ENCODE measurements at places on chromosomes 2 and 18. TPM values are rescaled to one million over a fixed set of nuclear protein-coding genes. Genes with fewer than 3 reads are reported as not detected.

The PID1 gene
- 41.4 TPM for total RNA-seq

DNA sequence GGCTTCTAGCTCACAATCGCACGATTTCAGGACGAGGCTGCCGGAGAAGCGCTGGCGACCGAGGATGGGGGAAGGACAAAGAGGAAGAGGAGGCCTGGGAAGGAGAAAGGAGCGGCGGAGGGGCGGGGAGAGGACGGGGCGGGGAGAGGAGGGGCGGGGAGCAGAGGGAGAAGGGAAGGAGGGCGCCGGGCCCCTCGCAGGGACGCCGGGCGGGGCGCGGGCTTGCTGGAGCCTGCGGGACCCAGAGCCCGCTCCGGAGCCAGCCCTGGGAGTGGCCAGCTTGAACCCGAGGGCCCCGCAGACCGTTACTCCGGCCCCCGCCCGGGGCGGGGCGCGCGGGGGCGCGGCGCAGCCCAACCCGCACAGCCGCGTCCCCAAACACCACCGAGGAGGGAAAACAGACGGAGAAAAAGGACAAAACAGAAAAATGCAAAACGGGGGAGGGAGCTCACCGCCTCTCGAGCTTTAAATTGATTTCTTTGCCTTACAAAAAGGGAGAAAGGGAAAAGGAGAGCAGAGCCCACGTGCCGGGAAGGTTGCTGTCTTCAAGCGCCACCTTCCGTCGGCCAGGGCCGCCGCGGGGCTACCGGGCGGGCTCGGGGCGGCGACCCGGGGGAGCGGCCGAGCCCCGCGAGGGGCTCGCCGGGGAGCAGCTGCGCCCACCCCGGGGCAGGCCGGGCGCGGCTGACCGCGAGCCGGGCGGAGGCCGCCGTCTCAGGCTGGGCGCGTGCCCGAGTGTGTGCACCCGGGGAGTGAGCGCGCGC is 781 bp upstream of the SOX11 start:
- peak; percentile 97 for DNase-seq
- H3K27ac ChIP-seq = peak overlapping the region; percentile 89
- no peaks in the 10 kb centered on the region for H3K27me3 ChIP-seq

DNA sequence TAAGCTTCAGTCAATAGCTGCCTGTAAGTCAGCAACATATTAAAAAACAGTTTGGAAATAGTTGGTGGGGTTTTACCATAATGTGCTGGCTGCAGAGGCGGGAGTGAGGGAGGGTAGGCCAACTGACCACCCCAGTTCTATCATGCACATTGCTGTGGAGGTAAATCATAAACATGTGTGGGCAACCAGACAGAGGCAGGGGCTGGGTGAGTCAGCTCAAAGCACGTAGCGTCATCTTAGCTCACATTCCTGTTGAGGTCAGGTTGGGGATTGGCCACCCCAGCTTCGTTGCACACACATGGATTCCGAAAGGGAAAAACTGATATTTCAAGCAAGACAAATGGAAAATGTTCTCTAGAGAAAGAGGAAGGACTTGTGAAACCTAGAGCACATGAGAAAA is 19.5 kb downstream of the GPR45 start:
- no peaks in the 10 kb centered on the region for H3K27me3 ChIP-seq
- no peak overlapping the region for H3K27ac ChIP-seq
- no peak overlapping the region for H3K4me3 ChIP-seq

DNA sequence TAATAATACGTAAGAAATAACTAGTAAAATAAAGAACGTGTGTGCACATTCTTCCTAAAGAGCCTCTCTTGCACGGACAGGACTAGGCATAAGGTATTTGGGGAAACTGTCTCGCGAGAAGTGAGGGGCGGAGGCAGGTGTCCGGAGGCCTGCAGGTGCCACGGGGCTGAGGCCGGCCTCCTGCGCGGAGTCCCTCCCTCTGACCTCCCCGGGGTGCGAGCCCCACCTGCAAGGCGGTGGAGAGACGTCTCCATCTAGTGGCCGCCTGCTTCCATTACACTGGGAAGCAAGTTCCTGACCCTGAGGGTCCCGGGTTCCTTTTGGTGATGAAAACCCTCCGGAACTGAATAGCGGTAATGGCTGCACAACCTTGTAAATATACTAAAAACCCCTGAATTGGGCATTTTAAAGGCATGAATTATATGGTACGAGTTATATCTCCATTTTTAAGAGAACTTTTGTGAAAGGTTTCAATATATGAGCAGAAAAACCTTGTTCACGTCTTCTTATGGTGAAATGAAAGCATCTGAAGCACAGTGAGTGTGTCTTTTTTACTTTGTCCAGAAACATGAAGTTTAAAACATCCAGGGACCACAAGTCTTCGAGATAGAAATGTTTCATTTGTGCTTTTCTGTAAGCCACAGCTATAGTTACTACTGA is 35.5 kb upstream of the CTDP1 start:
- H3K36me3 ChIP-seq = no peaks in the 10 kb centered on the region
- no peak overlapping the region for H3K4me3 ChIP-seq
- H3K27ac ChIP-seq = no peak overlapping the region
- H3K4me1 ChIP-seq = peaks cover 16% of the 10 kb centered on the region

DNA sequence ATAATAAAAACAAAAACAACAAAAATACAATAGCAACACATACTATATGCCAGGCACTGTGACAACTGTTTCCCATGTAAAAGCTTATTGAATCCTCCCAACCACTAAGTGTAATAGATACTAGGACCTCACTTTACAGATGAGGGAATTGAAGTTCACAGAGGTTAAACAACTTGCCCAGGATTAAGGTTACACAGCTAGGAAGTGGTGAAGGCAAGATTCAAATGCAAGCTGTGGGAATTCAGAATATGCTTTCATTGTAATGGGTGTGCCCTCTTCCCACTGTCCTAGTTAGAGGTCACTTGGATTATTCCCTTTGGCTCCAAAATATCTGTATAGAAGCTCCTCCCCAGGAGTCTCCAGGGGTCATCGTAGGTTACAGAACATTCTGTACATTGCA is 231.1 kb downstream of the MREG start:
- DNase-seq = no peak
- no peak overlapping the region for H3K27ac ChIP-seq
- H3K36me3 ChIP-seq = no peaks in the 10 kb centered on the region
- H3K27me3 ChIP-seq = no peaks in the 10 kb centered on the region
- H3K4me3 ChIP-seq = no peak overlapping the region

DNA sequence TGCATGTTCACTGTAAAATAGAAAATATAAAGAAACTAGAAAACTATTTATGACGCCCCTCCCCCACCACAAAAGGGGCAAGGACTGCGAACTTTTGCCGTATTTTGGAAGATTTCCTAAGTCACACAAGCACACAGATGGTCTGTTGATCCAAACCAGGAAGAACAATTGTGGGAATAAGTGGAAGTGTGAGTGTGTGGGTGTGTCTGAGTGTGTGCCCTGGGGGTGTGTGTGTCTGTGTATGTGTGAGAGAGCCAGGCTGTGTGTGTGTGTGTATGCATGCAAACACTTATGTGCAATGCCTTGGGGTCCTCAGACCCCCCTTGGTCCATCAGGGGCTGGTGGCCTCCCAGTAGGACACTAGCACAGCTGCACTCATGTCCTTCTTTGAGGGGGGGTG is 43.1 kb downstream of the HPCAL1 start:
- no peak overlapping the region for H3K4me3 ChIP-seq
- no peaks in the 10 kb centered on the region for H3K27me3 ChIP-seq
- peaks cover 40% of the 10 kb centered on the region for H3K4me1 ChIP-seq

GRCh38 chr2:28231110-28231631 is 161.5 kb upstream of the FOSL2 start:
- no peaks in the 10 kb centered on the region for H3K36me3 ChIP-seq
- no peak overlapping the region for H3K4me3 ChIP-seq
- no peak for DNase-seq
- no peak overlapping the region for H3K27ac ChIP-seq
- peaks cover 4% of the 10 kb centered on the region for H3K4me1 ChIP-seq

- DNase-seq = peak; percentile 26
- H3K4me3 ChIP-seq = no peak overlapping the region
- no peaks in the 10 kb centered on the region for H3K36me3 ChIP-seq
- H3K27ac ChIP-seq = no peak overlapping the region
Measured at GRCh38 chr2:135913727-135914365, 37.6 kb upstream of the MCM6 start.

DNA sequence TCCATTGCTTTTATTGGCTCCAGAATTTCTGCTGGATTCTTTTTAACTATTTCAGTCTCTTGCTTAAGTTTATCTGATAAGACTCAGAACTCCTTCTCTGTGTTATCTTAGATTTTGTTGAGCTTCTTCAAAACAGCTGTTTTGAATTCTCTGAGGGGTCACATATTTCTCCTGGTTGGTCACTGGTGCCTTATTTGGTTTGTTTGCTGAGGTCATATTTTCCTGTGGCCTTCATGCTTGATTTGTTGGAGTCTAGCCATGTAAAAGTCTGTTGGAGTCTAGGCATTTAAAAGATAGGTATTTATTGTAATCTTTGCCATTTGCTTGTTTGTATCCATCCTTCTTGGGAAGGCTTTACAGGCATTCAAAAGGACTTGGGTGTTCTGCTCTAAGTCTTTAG is 398.7 kb downstream of the DSEL start:
- DNase-seq = no peak
- H3K36me3 ChIP-seq = no peaks in the 10 kb centered on the region
- no peaks in the 10 kb centered on the region for H3K27me3 ChIP-seq
- H3K27ac ChIP-seq = no peak overlapping the region
- no peaks in the 10 kb centered on the region for H3K4me1 ChIP-seq
- no peak overlapping the region for H3K4me3 ChIP-seq

Measured in spinal cord (tissue), 10 donors.